ENCODE measurements at places on chromosomes 3 and 15.

- no peak for DNase-seq
Observed at GRCh38 chr3:12948891-12949711, 107.7 kb upstream of the RPL32 start.

- no peak for DNase-seq
Observed at GRCh38 chr3:126110431-126111125, 26.7 kb upstream of the SLC41A3 start.

DNA sequence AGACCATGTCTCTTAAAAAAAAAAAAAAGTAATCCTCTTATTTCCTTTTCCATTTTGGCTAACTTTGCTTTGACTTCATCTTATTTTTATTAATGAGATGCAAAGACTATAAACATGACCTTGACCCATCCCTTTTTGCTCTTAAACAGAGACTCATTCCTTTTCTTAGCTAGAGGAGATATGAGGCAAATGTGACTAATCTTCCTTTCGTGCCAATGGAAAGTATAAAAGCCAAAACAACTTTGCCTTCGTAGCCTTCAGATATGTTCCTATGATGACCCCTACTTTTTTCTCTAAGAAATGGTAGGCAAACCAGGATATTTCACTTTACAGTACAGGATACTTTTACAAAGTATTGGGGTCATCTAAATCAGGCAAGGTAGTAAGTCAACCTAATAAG, 36.9 kb upstream of the GOLGB1 start:
- DNase-seq: no peak

- DNase-seq: peak; percentile 97
Observed at GRCh38 chr15:37100109-37100965, at the start of gene MEIS2. Gene MEIS2, minus strand, starts transcription at chr15:37100549. Its CDS starts 1,083 bp downstream, at chr15:37099466.

DNA sequence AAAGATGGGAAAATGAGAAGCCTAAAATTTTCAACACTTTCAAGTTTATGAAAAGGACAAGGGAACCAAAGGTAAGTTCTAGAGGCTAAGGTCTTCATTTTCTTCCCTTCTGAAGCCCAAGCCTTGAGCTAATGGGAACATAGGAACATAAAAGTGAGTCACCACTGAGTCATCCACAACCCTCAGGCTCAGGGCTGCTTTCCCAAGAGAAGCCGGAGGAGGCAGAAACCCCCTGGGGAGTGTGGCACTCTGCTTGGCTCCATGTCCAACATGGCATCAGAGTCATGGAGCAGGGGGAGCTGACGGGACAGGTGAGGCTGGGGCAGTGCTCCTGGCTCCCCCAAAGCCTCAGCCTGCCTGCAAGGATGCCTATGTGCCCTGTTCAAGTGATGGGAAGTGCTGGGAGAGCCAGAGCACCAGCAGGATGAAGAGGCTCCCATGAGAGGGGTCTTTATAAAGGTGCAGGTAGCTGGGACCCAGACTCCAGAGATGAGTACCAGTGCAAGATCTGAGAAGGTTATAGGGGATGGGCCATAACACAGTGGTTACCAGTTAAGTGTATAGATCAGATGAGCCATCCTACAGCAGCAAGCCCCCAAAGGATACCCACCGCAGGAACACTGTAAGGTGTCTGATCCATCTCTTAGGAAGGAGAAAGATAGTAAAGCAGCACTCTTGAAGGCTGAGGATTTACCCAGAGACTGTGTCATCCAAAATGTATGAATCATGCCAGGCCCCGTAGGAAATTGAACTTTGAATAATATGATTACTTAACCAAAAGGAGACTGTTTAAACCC, 31.8 kb upstream of the RYR3 start:
- peak; percentile 68 for DNase-seq

DNA sequence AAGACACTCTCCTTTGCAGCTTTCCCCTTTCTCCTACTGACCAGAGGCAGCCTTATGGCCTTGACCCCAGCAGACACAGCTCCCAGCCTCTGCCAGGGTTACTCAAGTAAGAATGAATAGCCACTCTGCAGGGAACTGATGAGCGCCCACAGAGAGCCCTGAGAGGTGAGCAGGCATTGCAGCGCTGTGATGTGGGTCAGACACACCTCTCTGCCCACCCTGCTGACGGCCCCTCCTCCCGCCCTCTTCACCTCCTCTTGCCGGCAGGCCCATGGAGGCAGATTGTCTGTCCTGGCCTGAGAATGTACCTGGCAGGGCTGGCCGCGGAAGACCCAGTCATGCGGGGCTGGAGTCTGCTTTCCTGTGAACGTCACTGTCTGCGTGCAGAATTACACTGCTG, 512.6 kb upstream of the PPP2R3A start:
- DNase-seq: no peak

DNA sequence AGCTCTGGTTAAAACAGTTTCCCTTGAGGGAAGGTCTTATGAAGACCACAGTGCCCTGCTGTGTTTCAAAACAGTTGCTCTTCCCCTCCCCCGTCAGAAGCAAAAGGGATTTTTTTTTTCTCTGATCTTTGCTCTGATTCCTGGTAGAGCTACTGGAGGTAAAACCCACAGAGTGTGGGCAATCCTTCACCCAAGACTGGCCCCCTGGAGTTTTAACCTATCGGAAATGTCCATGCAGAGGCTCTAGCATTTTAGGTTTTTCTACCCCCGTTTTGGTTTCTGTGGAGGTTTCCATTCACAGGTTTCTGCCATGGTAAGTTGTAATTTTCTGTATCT, 27.7 kb downstream of the GRM2 start:
- no peak for DNase-seq

DNA sequence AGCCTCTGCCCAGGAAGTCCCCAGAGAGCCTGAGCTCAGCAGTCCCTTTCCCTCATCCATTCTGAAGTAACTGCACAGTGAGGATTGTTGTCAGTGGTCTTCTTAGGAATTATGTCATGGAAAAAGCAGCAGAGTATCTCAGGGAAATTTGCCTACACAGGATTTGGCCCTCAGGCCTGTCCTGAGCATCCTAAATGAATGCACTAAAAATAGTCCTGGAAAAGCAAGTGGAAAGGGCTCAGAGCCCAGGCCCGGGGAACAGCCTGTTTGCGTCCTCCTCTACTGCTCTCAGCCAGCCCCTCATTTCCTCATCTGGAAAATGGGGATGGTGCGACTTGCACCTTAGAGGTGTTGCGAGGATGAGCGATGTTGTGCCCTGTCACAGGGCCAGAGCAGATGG, 21.6 kb downstream of the LYSMD4 start:
- no peak for DNase-seq

DNA sequence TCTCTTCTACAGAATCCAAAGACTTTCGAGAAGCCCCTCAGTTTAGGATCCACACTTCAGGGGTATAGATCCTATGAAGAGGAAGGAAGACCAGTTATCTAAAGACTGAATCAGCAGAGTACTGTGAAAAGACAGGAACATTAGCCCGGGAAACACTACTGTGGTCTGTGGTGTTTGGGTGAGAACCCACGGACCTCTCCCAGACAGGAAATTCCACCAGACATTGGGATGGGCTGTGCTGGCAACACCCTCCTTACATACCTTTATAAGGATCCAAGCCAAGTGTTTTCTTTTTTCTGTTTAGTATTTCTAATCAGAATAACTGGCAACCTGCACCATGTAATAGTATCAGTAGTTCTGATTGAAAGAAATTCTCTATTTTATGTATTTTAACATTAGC, 14.1 kb downstream of the TMEM207 start:
- no peak for DNase-seq

DNA sequence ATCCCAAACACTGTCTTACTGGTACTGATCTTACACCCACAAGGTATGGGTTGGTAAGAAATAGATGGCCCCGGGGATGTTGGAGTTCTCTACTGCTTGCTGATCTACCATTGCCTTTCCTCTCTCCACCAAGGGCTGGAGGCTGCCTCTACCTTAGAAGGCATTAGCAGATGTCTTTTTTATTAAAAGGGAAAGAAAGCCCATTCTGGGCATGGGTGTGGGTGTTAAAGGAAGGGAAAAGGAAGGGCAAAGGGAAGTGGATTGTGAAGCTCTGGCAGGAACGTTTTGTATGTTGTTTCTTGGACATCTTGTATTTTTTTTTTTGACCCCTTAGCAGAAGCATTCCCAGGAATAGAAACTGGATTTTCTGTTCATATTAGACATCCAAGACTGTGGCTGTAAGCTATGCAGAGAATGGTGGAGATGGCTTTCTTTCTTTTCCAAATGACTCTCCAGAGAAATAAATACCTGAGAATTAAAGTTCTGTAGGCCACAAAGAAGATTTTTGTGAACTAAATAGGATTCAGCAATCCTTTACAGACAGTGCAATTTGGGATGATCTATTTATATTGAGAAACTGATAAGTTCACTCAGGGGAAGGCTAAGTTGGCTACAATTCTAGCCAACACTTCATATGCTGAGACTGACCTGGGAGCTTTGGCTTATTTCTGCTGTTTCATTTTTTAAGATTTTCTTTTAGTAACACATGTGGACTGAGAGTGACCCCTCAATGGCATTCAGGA, 108.8 kb downstream of the TOP2B start:
- DNase-seq: no peak

GRCh38 chr15:100919481-100920405, 586 bp downstream of the LRRK1 start:
- no peak for DNase-seq

- no peak for DNase-seq
Observed at GRCh38 chr3:65288776-65289175, 601.0 kb upstream of the ADAMTS9 start.

GRCh38 chr3:4079339-4080195, 223.6 kb upstream of the SETMAR start:
- DNase-seq: no peak

- no peak for DNase-seq
Observed at GRCh38 chr3:195207731-195208130, 63.2 kb downstream of the XXYLT1 start.

DNA sequence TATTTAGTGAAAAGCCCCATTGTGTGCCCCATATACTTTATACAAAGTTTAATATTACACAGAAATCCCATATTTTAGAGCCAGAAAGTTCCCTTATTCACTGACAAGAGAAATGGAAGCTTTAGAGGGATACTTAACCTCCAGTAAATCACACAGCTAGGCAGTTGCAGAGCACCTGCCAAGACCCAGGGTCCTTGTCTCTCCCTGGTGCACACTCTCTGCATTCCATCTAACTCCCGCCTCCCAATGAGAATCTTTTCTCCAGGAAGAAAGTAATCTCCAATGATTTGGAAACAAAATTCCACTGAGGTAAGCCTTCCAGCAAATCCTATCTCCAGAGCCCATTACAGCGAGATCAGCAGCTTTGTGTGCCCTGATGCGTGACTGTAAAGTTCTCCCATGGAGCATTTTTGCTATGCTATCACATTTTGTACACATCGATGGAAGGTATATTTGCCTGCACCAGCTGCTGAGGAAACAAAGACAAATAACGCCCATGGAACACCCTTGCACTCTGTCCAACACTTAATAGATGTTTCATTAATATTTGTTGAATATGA, 41.4 kb downstream of the ULK4 start:
- no peak for DNase-seq

GRCh38 chr3:164113371-164114332, 964.6 kb downstream of the SI start:
- no peak for DNase-seq

- DNase-seq: no peak
Observed at GRCh38 chr3:177137774-177138705, 59.2 kb downstream of the TBL1XR1 start.

- DNase-seq: no peak
Observed at GRCh38 chr15:29037997-29038705, 152.4 kb downstream of the APBA2 start.

GRCh38 chr15:66287461-66288057, 5.8 kb upstream of the DIS3L start:
- no peak for DNase-seq

DNA sequence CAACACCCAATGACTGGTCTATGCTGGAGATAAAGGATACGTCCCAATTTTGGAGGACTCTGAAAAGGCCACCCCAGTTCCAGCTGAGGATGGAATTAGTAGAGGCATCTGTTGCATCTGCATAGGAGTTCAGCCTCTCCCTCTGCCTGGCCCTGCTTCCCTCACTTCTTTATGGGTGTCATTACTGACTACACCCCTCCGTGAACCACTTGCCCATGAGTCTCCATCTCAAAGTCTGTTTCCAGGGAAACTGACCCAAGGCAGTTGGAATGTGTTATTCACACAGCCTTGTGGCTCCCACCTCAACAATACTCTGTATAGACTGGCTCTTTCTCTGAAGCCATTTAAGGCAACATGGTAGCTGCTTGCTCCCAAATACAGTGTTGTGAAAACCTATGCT, 21.4 kb upstream of the PCOLCE2 start:
- DNase-seq: no peak

- no peak for DNase-seq
Observed at GRCh38 chr3:176896640-176897039, 300.6 kb downstream of the TBL1XR1 start.

DNA sequence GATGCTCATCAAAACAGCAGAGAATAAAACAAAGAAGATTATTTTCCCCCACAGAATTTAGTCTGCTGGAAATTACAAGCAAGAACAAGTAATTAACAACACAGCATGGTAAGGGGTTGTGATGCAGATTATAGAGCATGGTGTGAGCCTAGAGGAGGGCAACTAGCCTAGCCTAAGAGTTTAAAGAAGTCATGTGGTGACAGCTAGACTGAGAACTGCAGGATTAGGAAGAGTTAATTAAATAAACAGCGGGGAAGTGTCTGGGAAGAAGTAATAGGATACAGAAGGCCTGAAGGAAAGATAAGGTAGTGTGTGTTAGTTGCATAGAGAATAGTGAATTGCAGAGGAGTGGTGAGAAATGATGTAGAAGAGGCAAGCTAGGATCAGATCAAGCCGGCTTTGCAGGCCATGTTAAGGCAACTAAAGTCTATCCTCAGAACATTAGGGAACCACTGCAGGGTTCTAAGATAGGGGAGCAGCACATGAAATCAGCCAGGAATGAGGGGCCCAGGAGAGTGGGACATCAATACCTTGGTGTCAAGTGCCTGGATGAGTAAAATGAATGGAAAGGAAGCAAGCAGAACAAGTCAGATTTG, 11.9 kb upstream of the PKM start:
- DNase-seq: no peak

GRCh38 chr3:195806211-195806915, 5.4 kb downstream of the MUC4 start:
- no peak for DNase-seq

DNA sequence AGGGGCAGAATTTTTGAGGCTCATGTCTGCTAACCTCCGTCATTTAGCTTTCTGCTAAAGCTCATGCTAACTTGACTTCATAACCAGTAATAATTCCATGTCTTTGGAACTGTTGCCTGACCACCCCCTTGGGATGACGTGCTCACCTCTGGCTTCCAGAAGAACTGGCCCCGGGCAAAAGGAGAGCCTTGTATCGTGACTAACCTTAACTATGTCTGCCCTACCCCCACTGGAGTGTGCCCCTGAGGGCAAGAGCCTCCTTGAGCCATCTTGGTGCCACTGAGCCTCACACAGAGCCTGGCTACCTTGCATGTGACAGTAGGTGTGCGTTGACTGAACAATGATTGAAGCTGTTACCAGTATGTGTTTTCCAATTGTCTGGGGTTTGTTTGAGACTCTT, 4.7 kb downstream of the LRRK1 start:
- no peak for DNase-seq

- DNase-seq: no peak
Observed at GRCh38 chr15:72203507-72203837, 5.9 kb upstream of the GRAMD2A start.

Data from fibroblast of skin of left quadriceps (primary cell).